Left lung (tissue), 14 donors: ENCODE measurements at places on chromosomes 5 and 9. TPM values are rescaled to one million over a fixed set of nuclear protein-coding genes. Genes with fewer than 3 reads are reported as not detected.

- no peak for DNase-seq
These were observed 71.5 kb upstream of the ERBIN start for GRCh38 chr5:65854925-65855324.

Gene AMACR
- 24.3 TPM for total RNA-seq

GRCh38 chr5:174755106-174755505 is 30.7 kb downstream of the MSX2 start:
- no peak for DNase-seq

Gene TSSK1B
- not detected for total RNA-seq

DNA sequence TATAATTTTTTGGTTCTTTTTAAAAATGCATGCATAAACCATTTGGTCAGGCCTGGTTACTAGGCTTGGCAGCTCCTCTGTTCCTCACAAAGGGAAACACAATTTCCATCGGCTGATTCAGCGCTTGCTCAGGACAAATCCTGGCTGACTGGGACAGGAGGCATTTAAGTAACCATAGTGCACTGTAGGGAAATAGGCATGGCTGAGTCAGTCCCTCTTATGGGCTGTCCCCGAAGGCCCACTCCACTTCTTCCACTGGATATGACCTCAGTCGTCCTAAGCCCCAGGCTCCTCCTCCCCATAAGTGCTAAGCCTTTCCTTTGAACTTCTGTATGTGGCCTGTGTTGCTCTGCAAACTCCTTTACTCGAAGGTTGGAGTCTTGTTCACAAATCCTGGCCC is 71.2 kb upstream of the GLIS3 start:
- no peak for DNase-seq

Gene IFNA21
- not detected for total RNA-seq
